ENCODE measurements at places on chromosomes 7 and 10. TPM values are rescaled to one million over a fixed set of nuclear protein-coding genes. Genes with fewer than 3 reads are reported as not detected.

Gene ABCC2
- 1.6 TPM for total RNA-seq

DNA sequence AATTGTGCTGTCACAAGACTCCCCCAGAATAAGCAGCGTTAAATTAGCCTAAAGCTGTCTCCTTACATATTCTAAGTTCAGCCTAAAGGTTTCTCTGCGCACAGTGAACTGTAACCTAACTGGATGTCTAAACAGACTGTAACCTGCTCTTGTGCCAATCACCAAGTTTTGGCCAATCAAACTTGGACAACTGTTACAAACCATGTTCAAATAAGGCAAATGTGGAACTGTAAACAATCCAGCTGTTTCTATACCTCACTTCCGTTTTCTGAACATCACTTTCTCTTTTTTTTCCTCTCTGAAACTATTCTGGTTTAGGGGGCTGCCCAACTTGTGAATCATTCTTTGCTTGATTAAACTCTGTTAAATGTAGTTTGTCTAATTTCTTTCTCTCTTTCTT is 252.2 kb upstream of the HABP2 start:
- no peak for DNase-seq

Gene PNLIPRP1
- not detected for total RNA-seq

Gene OR6V1
- total RNA-seq = not detected

Gene CYTH3
- 0.75 TPM for total RNA-seq

- DNase-seq = no peak
Observed at GRCh38 chr10:25026463-25026862, 10.1 kb downstream of the THNSL1 start.

DNA sequence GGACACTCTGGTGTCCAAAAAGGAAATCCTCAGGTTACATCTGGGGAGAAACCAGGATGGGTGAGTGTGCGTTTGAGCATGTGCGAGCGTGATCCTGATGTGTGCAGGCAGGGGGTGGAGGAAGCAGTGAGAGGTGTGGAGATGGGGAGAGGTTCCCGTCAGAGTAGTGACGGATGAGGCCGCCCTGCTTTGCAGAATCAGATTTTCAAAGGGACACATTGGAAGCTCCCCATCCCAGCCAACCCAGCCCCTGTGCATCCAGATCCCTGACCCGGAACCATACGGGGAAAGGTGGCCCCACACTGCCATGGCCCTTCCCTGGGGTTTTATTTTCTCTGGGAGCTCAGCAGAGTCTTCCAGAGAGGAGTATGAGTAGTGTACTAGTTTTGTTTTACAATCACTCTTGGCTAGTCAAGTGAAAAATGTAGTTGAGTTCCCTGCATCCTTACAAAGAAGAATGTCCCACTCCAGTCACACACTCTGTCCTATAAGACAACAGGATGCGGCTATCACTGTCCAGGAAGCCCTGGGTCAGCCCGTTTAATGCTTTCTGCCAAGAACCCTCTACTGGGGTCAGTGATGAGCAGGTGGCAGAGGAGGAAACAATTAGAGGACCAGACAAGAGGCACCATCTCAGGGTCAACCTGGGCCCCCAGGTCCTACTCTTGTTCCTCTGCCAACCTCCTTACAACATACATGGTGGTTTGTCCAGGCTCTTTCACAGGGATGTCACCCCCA is 46.8 kb upstream of the PDLIM1 start:
- DNase-seq = no peak

DNA sequence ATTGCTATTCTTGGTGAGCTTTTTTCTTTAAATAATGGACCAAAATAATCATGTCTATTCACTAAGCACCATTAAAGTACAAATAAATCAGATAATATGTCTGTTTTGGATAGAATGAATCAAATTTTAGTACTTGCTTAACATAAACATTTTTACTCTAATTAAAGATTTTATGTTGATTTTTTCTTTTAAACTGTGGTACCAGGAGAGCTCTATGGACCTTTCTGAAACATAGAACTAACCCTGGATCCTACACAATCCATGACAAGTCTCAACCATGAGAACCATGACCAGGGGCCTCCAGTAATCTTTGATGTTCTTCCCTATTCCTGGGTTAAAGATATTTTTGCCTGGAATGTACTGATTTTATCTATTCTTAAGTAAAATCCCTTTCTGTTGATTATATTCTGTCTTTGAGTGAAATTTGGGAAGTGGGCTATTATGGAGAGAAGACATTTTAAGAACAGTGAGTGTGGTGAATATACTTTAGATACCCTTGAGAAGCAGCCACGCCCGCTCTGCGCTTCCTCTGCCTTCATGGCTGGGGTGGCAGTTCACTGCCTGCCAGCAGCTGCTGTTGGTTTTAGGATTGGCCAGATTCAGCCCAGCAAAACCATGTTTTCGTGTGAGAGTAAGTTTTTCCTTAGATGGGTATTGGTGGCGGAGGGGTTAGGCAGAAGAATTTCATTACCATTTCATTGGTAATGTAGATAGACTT is 42.2 kb upstream of the BHLHA15 start:
- no peak for DNase-seq

DNA sequence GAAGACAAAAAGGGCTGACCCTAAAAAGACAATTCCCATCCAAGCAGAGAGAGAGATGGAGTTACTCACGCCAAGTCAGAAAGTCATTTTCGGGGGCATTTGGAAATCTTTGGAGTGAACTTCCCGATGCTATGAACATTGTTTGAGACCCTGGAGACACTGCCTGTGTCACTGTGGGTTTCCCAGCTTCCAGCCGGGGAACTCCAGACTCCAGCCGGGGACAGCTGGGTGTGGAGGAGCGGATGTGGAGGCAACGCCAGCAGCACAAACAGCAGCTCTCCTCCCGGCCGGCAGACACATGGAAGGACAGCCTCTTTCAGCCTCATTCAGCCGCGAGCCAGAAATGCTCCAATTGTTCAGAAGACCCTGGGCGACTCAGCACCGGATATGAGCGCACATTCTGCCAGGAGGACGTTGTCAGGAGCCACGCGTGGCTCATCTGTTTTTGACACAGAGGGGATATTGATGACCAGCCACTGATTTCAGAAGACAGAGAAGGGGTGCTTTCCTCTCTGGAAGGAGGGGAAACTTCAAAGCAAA is 97.6 kb downstream of the PRPF18 start:
- no peak for DNase-seq

Gene BICC1
- total RNA-seq = not detected

GRCh38 chr7:2894118-2894940 is 50.2 kb upstream of the GNA12 start:
- peak; percentile 83 for DNase-seq

GRCh38 chr7:47941136-47941844 is 7.0 kb downstream of the PKD1L1 start:
- DNase-seq = no peak

Gene CALML3
- not detected for total RNA-seq

DNA sequence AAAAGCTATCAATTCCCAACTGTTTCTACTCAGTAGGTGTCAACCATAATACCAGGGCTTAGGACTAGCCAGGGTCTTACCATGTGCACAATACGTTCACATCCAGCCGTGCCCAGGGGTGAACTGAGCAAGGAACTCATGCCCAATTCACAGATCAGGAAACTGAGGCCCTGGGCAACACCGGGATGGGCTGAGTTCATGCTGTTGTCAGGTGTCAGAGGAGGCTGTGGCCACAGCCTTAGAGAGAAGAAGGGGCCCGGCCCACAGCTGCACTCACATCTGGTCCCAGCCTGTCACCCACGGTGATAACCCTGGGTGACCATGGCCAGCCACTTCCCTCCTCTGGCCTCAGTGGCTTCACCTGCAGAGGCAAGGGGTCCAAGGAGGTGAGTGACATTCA is 92.0 kb downstream of the FAM53B start:
- no peak for DNase-seq

Gene NANOS1
- 0.04 TPM for total RNA-seq

DNA sequence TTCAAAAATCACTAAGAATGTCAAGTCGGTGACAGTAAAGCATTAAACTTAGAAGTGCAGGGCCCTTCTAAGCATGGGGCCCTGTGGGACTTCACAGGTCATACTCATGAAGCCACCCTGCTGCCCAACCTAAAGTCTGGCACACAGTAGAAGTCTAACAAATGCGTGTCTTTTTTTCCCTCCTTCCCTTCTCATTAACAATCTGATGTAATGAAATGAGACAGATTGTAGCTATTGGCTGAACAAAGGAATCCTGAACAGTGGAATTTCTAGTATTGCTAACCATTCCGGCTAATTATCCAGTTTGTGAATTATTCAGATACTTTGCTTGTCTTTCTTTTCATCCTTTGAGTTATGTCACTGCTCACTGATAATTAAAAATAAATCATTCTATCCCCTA is 369.9 kb downstream of the WDR11 start:
- DNase-seq = no peak

Gene STAG3
- total RNA-seq = 28.3 TPM

GRCh38 chr10:59995862-59996261 is 89.5 kb upstream of the CCDC6 start:
- DNase-seq = no peak

Gene CHAT
- total RNA-seq = not detected

- no peak for DNase-seq
Observed at GRCh38 chr7:55554038-55554437, 18.3 kb downstream of the VOPP1 start.

Gene HMX2
- 0.28 TPM for total RNA-seq

- DNase-seq = no peak
Observed at GRCh38 chr7:24555184-24555583, 18.1 kb upstream of the PALS2 start.

Gene WDR86
- not detected for total RNA-seq

DNA sequence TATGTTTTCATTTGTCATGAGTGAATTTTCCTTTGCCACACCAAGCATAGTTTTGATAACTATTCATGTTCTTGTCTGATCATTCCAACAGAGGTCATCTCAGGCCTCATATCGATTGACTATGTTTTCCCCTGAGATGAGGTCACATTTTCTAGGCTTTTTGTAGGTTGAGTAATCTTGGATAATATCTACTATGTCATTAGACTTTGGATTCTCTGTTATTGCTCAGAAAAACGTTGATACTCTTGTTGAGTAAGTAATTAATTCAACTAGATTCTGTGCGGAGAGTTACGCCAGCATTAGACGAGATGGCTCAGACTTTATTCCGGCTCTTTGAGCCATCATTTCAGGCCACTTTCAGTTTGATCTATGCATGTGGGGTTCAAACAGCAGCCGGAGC is 57.7 kb downstream of the KLF6 start:
- no peak for DNase-seq

Gene TMEM184A
- 0.05 TPM for total RNA-seq

Gene HEPACAM2
- total RNA-seq = not detected

Gene PIP
- not detected for total RNA-seq

Gene HABP2
- not detected for total RNA-seq

DNA sequence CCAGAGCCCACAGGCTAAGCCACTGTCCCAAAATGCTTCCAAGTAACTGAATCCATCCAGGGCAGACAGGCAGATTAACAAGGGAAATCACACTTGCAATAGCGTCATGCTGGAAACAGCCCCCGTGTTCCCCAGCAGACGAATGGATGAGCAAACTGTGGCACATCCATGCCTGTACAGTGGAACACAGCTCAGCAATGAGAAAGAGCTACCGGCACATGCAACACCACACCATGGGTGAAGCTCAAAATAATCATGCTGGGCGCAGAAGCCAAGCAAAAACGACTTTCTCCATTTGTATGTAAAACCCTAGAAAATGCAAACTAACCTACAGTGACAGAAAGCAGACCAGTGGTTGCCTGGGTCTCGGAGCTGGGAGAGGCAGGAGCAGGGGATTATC is 153.1 kb downstream of the SLIT1 start:
- DNase-seq = no peak

- peak; percentile 64 for DNase-seq
Observed at GRCh38 chr7:33903791-33904680, 1.3 kb upstream of the BMPER start.

Gene CFAP46
- total RNA-seq = 0.16 TPM

- DNase-seq = no peak
Observed at GRCh38 chr10:124478515-124478914, 16.9 kb downstream of the LHPP start.

DNA sequence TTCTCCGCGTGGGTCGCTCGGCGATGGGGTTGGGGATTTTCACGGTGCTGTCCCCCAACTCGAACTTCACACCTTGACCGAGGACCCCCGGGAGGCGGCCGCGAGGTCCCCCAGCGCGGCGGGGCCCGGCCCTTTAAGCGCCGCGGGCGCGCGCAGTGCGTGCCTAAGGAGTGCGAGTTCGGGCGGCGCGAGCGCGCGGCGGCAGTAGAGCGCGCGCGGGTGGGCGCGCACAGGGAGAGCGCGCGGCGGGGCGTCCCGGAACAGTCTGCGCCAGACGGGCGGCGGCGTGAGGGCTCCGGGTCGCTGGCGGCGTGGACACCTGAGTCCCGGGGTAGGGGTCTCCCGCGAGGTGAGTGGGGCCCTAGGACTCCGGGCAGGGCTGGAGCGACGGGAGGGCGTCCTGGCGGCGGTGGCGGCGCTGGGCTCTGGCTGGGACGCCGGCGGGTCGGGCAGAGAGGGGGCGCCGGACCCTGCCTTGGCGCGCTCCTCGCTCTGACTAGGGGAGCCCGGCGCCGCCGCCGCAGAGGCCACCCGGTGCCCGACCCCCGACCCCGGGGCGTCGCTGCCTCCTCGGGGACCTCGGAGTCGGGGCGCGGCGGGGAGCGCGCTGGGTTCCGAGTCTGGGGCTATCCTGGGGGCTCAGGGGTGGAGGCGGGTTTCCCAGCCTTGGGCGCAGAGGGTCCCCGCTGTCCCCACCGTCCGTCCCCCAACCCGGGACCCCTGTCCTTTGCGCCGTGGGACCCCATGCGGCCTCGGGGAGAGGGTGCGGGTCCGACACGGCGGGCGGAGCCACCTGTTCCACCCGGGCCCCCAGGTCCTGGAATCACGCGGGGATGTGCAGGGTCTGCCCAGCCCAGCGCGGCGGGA is at the start of gene PROSER2:
TSS of gene PROSER2 (plus strand) at position 235 of the 867 bp plus-strand sequence. CDS start 28,722 bp downstream, outside the sequence.
- DNase-seq = peak; percentile 60

GRCh38 chr10:100289641-100290040 is 3.2 kb upstream of the BLOC1S2 start:
- DNase-seq = no peak

Gene AFAP1L2
- total RNA-seq = 1.4 TPM

DNA sequence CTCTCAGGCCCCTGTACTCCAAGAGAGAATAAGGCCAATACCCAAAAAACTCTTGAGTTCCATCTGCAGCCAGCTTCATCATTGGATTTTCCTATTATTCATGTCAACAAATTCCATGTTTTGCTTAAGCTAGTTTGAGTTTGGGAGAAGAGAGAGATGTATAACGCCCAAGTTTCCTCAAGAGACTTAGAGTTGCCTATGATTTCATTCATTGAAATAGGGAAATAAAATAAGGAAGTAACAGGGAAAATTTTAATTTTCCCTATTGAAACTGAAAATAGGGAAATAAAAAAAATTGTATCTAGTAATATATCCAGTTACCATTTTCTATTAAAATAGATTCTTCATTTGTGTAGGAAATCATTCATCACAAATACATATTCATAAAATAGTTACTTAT is 66.5 kb upstream of the SVIL start:
- DNase-seq = no peak

GRCh38 chr7:64938540-64938939 is 35.5 kb downstream of the ZNF273 start:
- no peak for DNase-seq

GRCh38 chr7:151081170-151082101 is 827 bp upstream of the FASTK start:
- DNase-seq = no peak

Gene PTF1A
- not detected for total RNA-seq

- DNase-seq = no peak
Observed at GRCh38 chr7:131583430-131583829, 27.0 kb upstream of the PODXL start.

Gene LIPF
- not detected for total RNA-seq
